ENCODE measurements at places on chromosomes 11 and 22.

DNA sequence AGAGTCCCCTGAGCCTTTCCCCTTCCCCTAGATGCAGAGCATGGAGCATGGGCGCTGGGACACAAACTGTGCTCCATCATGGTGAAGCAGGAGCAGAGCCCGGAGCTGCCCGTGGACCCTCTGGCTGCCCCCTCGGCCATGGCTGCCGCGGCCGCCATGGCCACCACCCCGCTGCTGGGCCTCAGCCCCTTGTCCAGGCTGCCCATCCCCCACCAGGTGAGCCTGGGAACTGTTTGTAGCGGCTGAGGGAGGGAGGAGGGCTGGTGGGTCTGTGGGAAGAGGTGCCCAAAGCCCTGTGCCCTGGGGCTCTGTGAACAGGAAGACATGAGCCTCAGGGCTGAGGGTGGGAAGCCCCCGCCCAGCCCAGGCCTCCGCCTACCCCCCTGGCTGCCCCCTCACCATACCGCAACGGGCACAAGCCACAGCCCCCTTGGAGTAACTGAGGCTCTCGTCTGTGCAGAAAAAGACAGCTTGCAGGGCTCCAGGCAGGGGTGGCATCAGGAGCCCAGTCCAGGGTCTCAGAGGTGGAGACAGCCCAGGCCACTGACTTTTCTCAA, 30.4 kb downstream of the CREB3L1 start:
- DNase-seq, result no peak

DNA sequence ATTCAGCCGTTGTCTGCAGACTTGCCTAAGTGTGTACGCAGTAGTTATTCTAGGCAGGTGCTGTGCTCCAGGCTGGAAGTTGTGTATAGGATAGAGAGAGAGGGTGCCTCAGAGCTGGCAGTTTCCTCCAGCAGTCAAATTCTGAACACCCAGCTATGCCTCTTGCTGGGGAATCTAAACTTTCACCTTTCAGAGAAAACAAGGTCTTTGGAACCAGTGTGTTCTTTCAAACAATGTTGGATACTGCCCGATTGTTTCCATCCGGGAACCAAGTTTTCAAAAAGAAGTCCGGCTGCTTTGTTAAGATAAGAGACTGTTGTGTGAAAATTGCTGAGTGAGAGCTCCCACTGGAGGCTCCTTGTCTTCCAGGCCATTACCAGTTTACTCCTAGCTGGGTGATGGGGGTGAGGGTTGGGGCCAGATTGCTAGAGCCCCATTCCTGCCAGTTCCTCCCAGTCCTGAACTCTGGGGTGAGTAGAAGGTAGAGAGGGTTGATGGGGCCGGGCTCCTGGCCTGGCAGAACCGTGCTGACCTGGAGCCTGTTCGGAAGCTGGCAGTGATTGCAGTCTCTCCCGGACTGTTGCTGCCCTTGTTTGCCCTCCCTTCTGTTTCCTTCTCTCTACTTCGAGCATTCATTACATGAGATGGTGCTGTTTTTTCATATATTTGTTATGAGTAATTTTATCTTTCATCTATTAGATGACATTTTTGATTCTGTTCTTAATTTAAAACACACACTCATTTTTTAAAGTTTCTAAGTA, 150.2 kb downstream of the TEAD1 start:
- no peak for DNase-seq

GRCh38 chr11:66467034-66467659, 442 bp downstream of the PELI3 start:
- DNase-seq, result no peak

- DNase-seq, result no peak
Measured at GRCh38 chr11:108037211-108037610, 28.5 kb downstream of the CUL5 start.

DNA sequence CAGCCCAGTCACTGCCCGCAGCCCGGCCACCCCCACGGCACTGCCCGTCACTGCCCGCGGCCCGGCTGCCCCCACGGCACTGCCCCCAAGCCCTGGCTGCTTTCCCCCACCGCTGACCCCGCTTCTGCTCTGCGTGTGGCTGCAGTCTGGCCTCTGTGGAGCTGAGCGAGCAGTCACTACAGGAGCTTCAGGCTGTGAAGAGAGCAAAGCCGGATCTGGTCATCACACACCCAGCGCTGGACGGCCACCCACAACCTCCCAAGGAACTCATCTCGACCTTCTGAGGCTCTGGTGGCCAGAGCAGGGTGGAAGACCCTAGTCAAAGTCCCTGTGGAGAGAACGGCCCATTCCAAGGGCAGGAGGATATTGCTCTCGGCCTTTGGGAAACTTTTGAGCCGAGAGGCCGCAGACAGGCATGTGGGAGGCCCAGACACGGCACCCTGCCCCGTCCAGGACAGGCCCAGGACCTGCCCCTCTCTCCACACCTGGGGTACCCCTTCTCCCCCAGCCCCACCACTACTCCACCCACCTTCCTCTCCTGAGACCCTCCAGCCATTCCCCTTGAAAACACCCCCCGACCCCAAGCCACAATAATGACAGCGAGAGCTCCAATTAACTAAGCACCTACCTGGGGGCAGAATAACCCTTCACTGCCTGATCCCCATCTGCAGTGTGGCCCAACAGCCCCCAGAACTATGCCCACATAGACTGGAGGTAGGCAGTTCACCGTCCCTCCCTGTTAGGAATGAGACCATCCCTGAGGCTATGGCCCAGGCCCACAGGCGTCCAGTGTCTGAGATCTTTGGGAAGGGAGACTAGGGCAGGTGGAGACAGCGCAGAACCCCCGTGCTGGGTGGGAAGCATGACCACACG, 3.7 kb upstream of the PGGHG start:
- no peak for DNase-seq

DNA sequence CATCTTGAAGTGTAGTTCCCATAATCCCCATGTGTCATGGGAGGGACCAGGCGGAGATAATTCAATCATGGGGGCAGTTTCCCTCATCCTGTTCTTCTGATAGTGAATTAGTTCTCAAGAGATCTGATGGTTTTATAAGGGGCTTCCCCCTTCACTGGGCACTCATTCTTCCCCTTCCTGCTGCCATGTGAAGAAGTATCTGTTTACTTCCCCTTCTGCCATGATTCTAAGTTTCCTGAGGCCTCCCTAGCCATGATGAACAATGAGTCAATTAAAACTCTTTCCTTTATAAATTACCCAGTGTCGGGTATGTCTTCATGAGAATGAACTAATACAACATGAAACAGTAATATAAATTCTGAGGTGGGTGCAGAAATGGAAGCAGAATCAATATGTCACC, 12.1 kb upstream of the SPTBN2 start:
- no peak for DNase-seq

DNA sequence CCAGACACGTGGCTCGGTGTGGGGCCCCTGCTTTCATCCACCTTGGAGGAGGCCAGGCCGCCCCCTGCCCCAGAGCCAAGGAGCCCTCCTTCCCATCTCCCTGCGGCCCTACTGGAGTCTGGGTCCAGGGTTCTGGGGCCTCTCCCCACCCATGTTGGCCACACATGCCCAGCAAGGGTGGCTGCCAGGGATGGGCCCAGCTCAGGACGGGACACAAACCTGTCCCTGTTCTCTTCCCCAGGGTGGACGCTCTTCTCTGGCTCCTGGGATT, 4.6 kb downstream of the PANX2 start:
- no peak for DNase-seq

- DNase-seq, result peak; percentile 34
Measured at GRCh38 chr11:102495161-102496042, 35.1 kb downstream of the MMP7 start.

GRCh38 chr11:45157247-45158209, 11.1 kb downstream of the PRDM11 start:
- DNase-seq, result no peak

- DNase-seq, result no peak
Measured at GRCh38 chr22:36425977-36426523, 38.3 kb upstream of the MYH9 start.

GRCh38 chr11:1302461-1303125, 6.8 kb downstream of the TOLLIP start:
- no peak for DNase-seq

DNA sequence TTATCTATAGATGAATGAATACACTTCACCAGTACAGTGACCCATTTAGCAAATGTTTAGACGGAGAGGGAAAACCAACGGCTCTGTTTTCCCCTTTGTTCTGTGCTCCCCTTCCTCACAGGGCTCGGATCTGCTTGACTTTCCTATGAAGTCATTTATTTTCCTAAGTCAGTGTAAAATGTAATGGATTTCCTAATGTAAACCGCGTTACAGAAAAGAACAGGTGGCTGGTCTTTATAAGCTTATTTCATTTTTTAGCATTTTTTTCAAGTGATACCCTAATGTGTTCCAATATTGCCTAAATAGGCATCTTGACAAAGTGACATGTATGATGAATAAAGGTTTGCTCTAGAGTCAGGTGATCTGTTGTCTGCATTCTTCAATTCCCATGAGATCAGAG, 207.5 kb downstream of the PGR start:
- DNase-seq, result no peak

- no peak for DNase-seq
Measured at GRCh38 chr22:33440756-33441155, 382.6 kb upstream of the SYN3 start.

DNA sequence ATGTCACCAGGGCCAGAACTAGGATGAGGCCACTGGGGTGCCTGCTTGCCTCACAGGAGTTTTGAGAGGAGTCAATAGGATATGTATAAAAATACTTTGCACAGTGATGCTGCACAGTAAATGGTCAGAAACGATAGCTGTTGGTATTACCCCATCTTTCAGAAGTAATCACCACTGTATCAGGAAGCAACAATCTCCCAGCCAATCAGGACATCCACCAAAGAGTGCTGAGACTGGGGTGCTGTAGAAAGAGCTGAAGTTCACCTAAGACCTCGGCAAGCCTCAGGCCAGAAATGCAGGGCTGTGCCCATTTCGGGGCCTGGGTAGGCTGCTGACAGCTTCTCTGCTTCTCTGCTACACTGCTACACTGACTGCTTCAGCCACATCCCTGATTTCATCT, 17.4 kb downstream of the LMO2 start:
- no peak for DNase-seq

All from epithelial cell of prostate (primary cell).